ENCODE measurements at places on chromosomes 1 and 21.

DNA sequence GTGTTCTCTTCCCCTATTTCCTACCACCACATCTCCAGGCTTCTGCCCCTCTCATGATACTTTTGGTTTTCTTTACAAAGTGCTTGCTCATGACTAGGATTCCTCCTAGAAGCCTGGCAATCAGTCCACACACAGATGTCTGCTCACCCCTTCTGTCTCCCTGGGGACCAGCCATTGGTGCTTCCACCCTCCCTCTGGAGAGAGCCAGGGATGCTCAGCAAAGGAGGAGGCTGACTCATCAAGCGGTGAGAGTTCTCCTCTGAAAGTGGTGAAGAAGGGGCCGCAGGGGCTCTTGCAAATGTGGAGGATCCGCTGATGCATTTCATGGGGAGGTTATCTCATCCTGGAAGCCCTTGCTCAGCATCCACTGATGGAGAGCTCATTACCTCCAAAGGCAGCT, 14.5 kb downstream of the NT5C1A start:
- no peak for DNase-seq

DNA sequence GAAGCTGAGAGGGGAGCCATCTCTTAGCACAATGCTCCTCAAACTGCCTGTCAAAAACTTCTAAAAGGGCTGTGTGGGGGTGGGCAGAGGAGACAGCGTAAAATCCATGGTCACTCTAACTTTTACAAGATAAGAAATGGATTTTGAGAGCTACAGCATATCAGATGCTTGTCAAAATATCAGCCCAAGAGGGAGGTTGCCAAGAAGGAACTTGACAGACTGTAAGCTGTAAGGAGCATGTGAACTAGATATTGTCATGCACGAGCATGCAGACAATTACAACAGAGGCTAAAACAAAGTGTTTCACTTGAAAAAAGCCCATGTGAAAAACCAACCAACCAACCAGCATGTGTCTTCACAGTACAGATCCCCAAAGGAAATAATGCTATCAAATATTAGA, 107.3 kb upstream of the B3GALT2 start:
- DNase-seq: no peak

- no peak for DNase-seq
Measured at GRCh38 chr1:56302878-56303277, 276.5 kb downstream of the PLPP3 start.

DNA sequence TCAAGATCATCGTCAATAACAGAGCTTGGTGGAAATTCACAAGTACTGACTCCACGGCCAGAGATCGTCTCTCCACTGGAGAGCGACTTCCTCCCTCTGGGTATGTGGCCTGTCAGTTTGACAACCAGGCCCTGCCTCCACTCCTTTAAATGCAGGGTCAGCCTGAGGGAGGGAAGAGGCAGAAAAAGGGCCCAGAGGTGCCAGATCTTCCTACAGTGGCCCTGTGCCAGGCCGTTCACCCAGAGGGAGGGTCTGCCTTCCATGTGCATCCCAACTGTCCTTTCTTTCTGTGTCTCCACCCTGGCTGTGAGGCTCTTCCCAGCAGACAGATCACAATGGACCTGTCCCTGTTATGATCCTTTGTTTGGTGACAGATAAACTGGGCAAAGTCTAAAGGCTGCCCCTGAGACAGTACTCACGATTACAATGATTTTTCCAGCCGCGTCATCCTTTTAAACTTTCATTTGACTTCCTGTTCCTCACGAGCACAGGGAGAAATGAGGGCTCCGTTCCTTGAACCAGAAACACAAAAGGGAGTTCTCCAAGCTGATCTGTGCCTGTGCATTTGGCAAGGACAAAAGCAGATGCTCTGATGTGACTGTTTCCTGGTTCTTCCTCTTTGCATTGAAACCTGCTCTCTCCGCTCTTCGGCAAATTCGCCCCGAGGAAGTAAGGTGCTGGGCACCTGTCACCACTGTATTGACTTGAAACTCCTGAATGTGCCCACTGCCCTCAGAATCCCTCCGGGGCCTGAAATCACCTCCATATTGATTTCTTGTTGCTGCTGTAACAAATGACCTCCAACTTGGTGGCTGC, 126.7 kb downstream of the PGBD5 start:
- DNase-seq: no peak

- DNase-seq: no peak
Measured at GRCh38 chr1:232334811-232335210, 295.1 kb downstream of the SIPA1L2 start.
